ENCODE measurements at places on chromosomes 4 and X. TPM values are rescaled to one million over a fixed set of nuclear protein-coding genes. Genes with fewer than 3 reads are reported as not detected.

The C4orf50 gene
- total RNA-seq: not detected

The MCF2 gene
- not detected for total RNA-seq

The GALNTL6 gene
- not detected for total RNA-seq

The MAGEA1 gene
- total RNA-seq: not detected

The PCYT1B gene
- 1.1 TPM for total RNA-seq

The PARM1 gene
- 0.65 TPM for total RNA-seq

The PABPC1L2A gene
- not detected for total RNA-seq
